Stimulated activated CD4-positive, alpha-beta T cell treated with anti-CD3 and anti-CD28 coated beads, TNF-alpha, amount 100 ng/mL, for 1 hour (primary cell): ENCODE measurements at places on chromosomes 16 and 17.

DNA sequence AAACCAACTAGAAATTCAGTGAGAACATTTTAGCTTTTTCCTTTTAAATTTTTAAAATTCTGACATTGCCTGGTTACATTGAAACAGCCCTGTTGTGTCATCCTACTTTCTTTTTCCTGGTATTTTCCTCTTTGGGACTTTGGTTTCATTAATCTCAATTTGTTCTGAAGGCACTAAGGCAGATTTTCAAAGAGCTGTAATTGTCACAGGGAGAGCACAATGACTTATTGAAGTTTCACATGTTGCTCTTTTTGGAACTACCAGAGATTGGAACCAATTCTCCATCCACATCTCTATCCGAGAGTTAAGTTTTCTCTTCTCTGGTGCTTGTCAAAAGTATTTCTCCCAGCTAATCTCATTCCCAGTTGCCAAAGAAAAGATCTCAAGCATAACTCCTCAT is 144.7 kb upstream of the TBX2 start:
- no peak for DNase-seq

- no peak for DNase-seq
Observed at GRCh38 chr17:67041531-67041930, 2.8 kb upstream of the CACNG1 start.

DNA sequence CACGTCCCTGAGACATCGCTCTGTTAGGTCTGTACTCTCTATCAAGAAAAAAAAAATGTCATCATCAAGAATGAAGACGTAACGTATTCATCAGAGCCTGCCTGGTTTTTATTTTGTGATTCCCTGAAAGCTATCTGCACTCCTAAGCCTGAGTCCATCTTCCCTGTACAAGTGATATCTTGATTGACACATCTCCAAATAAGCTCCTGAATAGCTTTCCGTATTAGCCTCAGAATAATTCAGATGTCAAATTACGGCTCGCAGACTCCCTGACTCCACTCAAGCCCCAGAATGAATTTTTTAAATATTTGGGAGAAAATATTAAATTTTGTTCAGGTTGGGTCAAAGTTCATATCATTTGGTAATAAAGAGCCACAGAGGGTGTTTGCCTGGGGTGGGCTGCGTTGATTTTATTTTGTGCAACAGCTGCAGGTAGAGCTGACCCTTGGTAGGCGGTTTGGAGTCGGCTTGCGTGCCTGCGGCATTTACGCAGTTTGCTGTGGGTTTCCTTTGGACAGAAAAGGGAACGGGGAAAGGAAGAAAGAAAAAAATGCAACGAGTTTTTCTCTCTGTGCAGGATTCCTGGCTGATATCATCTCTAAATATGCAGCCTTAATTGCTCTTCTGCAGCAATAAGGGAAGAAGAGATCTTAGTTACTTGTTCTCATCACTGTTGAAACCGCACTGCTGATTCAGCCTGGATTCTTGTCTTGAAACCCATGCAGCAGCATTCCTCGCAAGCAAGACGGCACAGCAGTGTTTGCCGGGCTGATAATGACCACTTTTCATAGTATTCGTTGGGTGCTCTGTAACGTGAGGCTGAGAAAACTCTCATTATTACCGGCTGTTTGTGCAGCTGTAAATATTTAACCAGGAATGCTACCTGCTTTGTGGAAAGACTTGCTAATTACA is 114.7 kb downstream of the IRX3 start:
- no peak for DNase-seq

DNA sequence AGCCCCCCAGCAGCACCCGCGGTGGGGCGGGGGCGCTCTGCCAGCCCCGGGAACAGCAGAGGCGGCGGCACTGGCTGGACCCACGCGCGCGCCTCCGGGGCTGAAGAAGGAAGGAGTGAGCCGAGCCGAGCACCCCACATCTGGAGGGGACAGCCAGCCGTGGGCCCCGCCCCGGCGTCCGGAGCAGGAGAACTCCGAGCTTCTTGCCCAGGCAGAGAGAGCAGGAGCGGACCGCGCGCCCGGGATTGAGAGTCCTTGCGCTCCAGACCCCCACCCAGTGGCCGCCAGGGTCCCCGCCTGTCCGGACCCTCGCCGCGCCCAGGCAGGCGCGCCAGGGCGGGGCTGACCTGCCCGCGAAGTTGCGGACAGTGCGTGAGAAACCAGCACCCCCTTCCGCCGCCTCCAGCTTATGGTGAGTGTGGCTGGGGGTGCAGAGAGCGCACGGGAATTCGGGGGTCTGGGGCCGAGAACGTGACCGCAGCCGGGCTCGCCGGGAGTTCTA is 921.9 kb upstream of the EEF2KMT start:
- DNase-seq = no peak

GRCh38 chr16:4649744-4650442 is 25.3 kb downstream of the MGRN1 start:
- no peak for DNase-seq

DNA sequence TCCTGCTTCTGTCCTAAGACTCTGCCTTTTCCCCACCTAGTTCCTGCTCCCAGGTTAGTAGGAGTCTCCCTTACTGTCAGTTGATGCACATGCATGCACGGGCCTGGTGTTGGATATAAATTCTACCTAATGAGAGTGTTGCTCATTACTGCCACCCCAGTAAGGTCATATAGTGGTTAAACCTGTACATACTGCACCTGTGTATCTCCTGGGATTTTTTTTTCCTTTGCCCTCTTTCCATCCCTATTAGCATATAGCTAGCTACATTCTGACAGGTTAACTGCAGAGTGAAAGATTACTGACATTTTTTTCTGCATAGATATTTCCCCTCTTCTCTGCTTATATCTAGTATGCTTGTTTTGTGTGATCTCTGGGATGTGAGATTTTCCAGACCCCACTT is 201.5 kb upstream of the PIRT start:
- DNase-seq = no peak

- DNase-seq = no peak
Observed at GRCh38 chr17:63571632-63572310, 21.5 kb downstream of the DCAF7 start.

GRCh38 chr17:19492141-19492540 is 41.5 kb upstream of the SLC47A1 start:
- DNase-seq = no peak

DNA sequence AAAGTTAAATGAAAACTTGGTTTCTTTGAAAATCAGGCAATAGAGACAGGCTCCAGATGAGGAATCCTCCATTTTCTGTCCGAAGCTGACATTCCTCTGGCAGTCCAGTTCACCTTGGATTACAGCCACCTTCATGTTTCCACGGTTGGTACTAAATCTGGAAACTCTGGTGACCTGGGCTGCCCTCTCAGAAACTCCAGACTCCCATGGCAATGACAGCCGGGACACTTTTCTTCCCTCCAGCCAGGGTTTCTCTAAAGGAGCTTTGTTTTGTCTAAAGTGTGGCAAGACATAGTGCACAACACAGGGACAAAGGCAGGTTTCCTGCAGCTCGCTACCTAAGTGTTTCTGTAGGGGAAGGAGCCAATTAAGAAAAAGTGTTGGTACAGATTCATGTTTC is 36.0 kb downstream of the CLUAP1 start:
- DNase-seq = no peak

GRCh38 chr17:71530248-71530647 is 590.6 kb upstream of the SOX9 start:
- no peak for DNase-seq

DNA sequence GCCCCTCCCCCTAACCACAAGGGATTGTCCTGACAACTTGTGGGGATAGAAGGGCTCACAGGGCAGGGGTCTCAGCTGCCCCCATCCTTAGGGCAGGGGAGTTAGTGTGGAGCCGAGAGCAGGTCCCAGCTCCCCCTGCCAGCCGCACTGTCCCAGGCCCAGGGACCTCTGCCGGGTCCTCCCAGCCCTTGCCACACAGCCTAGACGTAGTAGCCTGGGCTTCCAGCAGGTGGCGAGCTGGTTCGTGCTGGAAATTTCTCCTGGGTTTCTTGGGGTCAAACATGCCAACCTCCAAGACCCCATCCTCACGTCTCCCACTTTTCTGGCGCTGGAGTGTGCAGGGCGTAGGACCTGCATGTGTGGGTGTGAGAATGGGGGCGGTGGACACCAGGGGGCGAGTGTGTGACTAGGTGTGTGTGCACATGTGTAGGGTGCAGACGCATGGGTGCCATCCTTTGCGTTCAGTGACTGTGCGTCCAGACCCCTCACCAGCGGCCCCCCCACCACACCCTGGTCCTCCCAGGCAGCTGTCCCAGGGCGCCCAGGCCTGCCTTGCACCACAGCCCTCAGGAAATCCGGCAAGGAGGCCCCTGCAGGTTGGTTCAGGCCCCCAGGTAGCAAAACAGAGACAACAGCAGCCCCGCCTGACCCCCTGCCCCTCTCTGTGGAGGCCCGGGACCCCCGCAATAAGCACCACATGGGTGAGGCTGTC is 29.5 kb downstream of the SBK1 start:
- no peak for DNase-seq

DNA sequence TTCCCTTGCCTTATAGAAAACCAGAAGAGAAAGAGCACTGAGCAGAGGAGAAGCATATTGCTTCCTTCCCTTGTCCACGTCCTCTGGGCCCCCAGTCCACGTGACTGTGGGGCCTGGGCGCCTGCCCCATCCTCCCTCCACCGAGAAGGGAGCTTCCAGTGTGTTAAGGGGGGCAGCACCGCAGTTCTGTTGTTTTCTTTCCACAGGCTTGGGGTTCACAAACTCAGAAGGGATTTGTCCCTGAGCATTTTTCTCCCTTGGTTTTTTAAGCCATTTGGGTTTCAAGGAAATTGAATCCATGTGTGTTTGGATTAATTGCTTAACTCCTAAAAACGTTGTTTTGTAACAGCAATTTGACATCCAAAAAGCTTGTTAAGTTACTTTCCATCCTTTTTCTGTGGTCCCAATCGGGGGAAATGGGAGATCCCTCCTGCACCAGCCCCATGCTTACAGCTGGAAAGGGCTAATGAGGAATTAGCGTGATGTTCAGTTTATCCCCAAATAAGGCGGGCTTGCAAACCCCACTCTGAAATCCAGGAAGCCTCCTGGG is 347.5 kb upstream of the TNRC6C start:
- no peak for DNase-seq

DNA sequence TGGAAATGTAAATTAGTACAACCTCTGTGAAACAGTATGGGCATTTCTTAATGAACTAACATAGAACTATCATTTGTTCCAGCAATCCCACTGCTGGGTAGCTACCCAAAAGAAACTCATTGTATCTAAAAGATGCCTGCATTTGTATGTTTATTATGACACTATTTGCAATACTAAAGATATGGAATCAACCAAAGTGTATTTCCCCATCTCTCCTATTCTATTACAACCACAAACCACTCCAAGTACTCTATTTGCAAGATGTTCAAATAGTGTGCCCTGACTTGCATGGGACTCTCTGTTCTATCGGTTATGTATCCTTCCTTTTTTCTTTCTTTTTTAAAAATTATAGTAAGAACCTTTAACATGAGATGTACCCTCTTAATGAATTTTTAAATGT is 845.2 kb downstream of the CDH11 start:
- no peak for DNase-seq

DNA sequence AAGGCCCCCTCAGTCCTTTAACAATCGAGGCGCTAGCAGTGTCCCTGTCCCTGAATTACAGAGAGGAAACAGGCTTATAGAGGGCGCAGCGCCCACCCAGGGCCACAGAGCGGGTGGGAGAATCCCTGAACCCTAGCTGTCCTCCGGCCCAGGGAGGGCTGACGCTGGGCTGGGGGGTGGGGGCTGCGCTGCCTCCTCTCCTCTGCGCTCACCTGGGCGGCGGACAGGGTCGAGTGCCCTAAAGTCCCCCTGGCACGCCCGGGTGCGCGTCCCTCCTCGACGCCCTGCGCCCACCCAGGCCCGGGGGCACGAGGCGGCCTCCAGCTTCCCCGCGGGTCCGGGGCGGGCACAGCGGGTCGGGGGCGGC is 200.4 kb upstream of the N4BP1 start:
- DNase-seq = no peak

GRCh38 chr17:63455417-63455816 is 9.3 kb upstream of the CYB561 start:
- DNase-seq = no peak

- no peak for DNase-seq
Observed at GRCh38 chr16:79717333-79718137, 117.0 kb upstream of the MAF start.

DNA sequence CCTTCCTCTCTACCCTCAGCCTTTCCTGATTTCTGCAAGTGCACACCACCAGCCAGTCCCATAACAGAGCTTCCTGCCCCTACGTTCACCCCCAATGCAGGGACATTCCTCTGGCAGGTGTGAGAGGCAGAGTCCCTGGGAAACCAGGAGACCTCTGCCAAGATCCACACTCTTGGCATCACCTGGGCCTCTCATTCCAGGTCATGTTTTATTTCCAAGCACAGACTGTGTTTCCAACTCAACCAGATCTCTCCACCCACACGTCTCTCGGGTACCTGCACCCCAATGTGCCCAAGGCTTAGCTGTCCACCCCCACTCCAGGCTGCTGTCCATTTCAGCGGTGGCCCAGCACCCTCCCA is 21.0 kb upstream of the PHB1 start:
- no peak for DNase-seq

- no peak for DNase-seq
Observed at GRCh38 chr16:17409894-17410293, 60.9 kb downstream of the XYLT1 start.

- no peak for DNase-seq
Observed at GRCh38 chr16:75105306-75106061, 11.1 kb downstream of the LDHD start.

DNA sequence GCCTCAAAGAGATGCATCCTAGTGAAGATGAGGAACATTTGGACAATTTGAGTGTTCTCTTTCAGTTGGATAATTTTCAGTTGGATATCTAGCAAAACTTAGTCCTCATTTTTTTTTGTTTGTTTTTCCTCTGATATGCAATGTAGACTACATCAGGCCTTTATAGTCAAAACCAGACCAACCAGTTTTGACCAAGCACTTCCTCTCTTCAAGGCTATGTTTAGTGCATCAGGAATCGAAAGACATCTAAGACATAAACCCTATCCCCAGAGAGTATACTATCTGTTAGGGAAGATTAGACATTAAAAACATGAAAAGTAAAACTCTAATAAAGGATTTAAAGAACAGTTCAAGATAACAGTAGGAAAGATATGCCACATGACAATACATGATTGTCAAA is 256.1 kb downstream of the IRX3 start:
- no peak for DNase-seq

DNA sequence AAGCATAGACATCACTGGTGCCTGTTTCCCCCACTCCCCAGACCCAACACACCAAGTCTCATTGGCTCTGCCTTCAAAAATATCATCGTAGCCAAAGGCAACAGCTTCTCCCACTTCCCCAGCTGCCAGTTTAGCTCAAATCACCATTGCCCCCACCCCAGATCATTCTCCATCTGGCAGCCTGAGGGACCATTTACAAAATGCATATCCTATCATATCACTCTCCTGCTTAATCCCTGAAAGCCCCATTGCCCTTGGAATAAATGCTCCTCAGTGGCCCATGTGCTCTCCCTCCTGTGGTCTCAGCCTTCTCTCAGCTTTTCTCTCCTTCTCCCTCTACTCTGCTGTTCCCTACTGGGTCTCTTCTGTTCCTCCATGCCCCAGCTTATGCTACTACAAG is 68.3 kb downstream of the CACNG3 start:
- DNase-seq = no peak

GRCh38 chr16:1560153-1560552 is 26.7 kb downstream of the TMEM204 start:
- no peak for DNase-seq

GRCh38 chr17:77451894-77452852 is 311.4 kb downstream of the SEC14L1 start:
- DNase-seq = no peak

GRCh38 chr17:21303441-21304065 is 19.0 kb downstream of the MAP2K3 start:
- no peak for DNase-seq
